Stimulated activated CD8-positive, alpha-beta memory T cell treated with anti-CD3 and anti-CD28 coated beads, Interleukin-4, amount 100 ng/mL, for 48 hours (primary cell): ENCODE measurements at places on chromosomes 3 and 15.
A peak's percentile ranks its signal among the peaks of the same experiment; 100 is the strongest.

- no peak for DNase-seq
These were observed 262.1 kb upstream of the TBL1XR1 start for GRCh38 chr3:177459401-177459800.

DNA sequence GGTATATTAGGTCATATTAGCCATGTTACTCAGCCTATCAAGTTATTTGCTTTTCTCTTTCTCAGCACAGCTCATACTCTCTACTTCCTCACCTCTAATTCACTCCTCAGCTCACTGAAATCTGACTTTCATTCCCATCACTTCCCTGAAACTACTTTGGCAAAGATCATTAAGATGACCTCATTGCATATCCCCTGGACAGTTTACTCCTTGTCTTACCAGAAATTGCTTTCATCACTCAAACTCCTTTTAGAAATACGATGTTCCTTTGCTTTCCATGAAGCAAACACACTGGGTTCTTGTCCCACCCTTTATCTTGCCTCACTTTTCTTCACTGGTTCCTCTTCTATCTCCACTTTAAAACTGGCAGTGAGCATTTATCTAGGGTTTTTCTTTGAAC is 354.4 kb downstream of the TUSC7 start:
- DNase-seq = no peak

- DNase-seq = no peak
These were observed 76.2 kb upstream of the MELTF start for GRCh38 chr3:197105786-197106185.

GRCh38 chr3:31462050-31462569 is 70.6 kb upstream of the STT3B start:
- peak; percentile 34 for DNase-seq

DNA sequence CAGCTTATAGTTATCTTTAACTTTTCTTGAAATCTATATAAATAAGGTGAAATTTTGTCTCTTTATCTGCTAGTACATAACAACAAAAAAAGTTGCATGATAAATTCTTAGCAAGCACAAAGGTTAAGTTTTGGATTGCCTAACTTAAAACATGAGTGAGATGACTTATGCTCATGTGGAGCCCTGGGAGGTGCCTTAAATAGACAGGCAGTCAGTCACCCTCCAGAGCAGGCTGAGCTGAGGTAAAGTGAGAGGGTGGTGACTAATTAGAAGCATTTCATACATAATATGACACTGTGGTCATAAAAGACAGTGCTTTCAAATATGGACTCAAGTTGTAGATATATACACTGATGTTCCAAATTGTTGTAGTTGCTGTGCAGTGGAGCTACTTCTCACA is 14.6 kb upstream of the MME start:
- DNase-seq = no peak

DNA sequence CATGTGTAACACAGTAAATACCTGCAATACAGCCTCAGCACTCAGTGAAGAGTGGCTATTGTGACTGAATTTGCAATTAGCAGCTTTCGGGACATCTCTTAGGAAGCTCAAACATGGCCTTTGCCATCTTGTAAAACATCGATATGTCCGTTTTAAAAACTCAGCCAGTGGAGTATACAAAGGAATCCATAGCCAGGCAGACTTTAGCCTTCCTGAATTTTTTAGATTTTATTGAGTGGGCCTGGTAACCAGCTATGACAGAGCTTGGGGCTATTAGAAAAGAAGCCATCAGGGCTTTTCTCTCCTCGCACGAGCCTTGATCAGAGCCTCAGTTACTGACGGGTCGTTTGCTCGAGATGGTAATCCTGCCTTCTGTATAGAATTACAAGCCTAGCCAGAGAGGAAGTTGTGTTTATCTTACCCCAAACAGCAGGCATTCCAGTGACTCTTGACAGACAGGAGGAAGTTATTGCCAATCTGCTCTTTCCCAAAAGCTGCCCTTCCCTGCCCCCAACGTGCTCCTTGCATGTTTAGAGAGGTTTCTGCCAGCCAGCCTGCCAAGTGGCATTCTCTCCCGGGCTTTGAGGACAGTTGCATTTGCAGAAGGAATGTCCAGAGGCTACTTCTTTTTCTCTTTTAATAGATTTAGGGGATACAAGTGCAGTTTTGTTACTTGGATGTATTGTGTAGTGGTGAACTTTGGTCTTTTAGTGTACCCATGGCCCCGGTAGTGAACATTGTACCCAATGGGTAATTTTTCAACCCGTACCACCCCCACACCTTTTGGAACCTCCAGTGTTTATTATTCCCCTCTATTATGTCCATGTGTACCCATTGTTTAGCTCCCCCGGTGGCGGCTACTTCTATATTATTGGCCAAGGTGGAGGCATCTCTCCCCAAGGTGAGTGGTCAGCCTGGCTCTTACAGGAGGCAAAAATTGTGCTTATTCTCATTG is 40.6 kb downstream of the ITPR1 start:
- no peak for DNase-seq

- no peak for DNase-seq
These were observed 24.7 kb downstream of the GXYLT2 start for GRCh38 chr3:72912532-72912931.
